Stomach (tissue), 19 donors: ENCODE measurements at places on chromosomes 16 and 17. TPM values are rescaled to one million over a fixed set of nuclear protein-coding genes. Genes with fewer than 3 reads are reported as not detected.
A peak's percentile ranks its signal among the peaks of the same experiment; 100 is the strongest.

GRCh38 chr16:58652741-58653140, 23.1 kb upstream of the CNOT1 start:
- peak; percentile 34 for DNase-seq
- no peaks in the 10 kb centered on the region for H3K4me1 ChIP-seq
- no peak overlapping the region for H3K4me3 ChIP-seq
- H3K36me3 ChIP-seq, result no peaks in the 10 kb centered on the region
- H3K27ac ChIP-seq, result no peak overlapping the region
- H3K27me3 ChIP-seq, result no peaks in the 10 kb centered on the region

GRCh38 chr17:965311-965989, 14.1 kb downstream of the NXN start:
- H3K27ac ChIP-seq, result peak overlapping the region; percentile 87
- H3K36me3 ChIP-seq, result no peaks in the 10 kb centered on the region
- no peaks in the 10 kb centered on the region for H3K27me3 ChIP-seq

- no peak overlapping the region for H3K27ac ChIP-seq
- H3K4me1 ChIP-seq, result peaks cover 29% of the 10 kb centered on the region
- no peaks in the 10 kb centered on the region for H3K36me3 ChIP-seq
- no peak for DNase-seq
- no peak overlapping the region for H3K4me3 ChIP-seq
Observed at GRCh38 chr17:6508519-6509030, 47.8 kb downstream of the PITPNM3 start.

- H3K4me3 ChIP-seq, result no peak overlapping the region
- no peaks in the 10 kb centered on the region for H3K36me3 ChIP-seq
- H3K4me1 ChIP-seq, result no peaks in the 10 kb centered on the region
- no peak overlapping the region for H3K27ac ChIP-seq
- no peaks in the 10 kb centered on the region for H3K27me3 ChIP-seq
Observed at GRCh38 chr17:43353393-43353792, 45.4 kb upstream of the ARL4D start.

DNA sequence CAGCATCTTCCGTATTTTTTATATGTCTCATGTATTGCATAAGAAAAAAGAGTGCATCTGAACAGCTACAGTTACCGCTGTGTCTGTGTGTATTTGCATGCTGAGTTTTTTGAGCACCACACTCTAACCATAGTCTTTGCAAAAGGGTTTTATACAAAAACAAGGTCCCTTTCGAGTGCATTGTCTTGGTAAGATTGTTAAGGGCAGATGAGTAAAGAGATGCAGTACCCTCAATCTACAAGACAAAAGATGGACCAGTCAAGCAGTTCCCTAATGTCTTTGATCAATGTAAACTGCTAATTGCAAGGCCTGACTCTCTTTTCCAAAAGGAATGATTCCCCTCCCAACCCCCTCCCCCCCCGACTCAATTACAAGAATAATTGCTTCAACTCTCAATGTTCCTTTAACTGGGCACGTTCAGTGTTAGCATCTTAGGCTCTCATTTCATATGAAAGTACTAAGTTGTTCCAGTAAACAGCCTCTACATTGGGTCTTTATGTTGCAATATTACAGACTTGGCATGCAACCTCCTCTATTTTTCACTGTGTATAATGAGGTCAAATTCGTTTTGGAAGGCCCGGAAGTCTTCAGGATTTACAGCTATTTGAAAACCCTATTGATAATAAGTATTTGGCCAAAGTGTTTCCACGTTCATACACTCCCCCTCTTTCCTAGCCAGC, 471.4 kb upstream of the RBFOX1 start:
- H3K4me3 ChIP-seq, result no peak overlapping the region
- H3K27ac ChIP-seq, result no peak overlapping the region
- H3K4me1 ChIP-seq, result no peaks in the 10 kb centered on the region
- no peak for DNase-seq
- H3K36me3 ChIP-seq, result no peaks in the 10 kb centered on the region
- no peaks in the 10 kb centered on the region for H3K27me3 ChIP-seq

DNA sequence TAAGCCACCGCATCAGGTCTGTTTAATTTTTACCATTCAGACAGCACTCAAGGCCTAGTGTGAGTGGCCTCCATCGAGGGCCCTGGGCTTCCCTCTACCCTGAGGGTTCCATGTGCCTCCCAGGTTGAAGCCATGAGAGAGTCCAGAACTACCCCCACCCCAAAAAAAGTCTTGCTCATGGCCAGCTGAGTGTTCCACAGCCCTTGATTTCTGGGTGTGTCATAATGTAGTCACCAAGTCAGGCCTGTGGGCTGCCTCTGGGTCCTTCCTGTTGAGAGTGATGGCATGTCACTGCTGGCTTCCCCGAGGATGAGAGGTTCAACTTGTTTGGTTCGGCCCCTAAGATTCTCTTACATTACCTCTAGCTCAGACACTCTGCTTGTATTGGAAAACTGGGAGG, 100.6 kb downstream of the PITPNC1 start:
- no peak for DNase-seq
- H3K27me3 ChIP-seq, result no peaks in the 10 kb centered on the region

DNA sequence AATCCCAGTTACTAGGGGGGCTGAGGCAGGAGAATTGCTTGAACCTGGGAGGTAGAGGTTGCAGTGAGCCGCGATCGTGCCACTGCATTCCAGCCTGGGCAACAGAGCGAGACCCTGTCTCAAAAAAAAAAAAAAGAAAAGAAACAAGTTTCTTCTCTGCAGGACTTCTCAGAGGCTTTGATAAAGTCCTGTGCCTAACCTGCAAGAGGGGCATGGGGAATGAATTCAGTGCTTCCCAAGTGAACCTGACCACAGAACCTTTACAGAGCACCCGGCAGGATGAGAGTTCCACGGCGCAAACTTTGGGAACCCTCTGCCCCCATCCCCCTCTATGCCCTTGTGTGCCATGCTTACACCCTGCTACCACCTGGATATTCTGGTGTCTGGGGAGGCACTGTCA, 17.9 kb downstream of the ITGB4 start:
- peaks cover 19% of the 10 kb centered on the region for H3K36me3 ChIP-seq
- no peak for DNase-seq
- peaks cover 15% of the 10 kb centered on the region for H3K4me1 ChIP-seq
- peaks cover 6% of the 10 kb centered on the region for H3K27me3 ChIP-seq
- no peak overlapping the region for H3K4me3 ChIP-seq

Gene PMFBP1
- total RNA-seq, result 9.8 TPM

Gene CACNG5
- total RNA-seq, result not detected

Gene PLLP
- total RNA-seq, result 27.4 TPM

Gene FOXN1
- not detected for total RNA-seq
